ENCODE measurements at places on chromosomes 13 and 19.

GRCh38 chr19:38401148-38401547, 1.7 kb upstream of the FAM98C start:
- DNase-seq: no peak

DNA sequence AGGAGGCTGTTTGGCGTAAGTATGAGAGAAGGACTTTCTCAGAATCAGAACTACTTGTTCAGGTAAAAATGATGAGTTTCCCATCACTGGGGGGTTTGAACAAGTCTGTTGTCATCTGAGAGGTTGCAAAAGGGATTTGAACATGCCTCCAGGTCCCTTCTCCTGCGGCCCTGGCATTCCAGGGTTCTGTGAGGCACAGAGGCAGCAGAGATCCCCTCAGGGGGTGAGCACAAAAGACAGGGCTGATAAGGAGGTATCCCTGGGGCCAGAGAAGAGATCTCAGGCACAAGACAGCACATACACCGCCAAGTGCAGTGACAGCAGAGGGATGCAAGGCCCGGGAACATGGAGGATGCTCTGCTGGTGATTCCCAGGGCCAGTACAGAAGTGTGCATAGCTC, 275.8 kb upstream of the TSHZ3 start:
- DNase-seq: no peak

GRCh38 chr19:3766520-3766919, 4.0 kb downstream of the MRPL54 start:
- DNase-seq: no peak

GRCh38 chr13:93851236-93851635, 624.6 kb downstream of the GPC6 start:
- no peak for DNase-seq

DNA sequence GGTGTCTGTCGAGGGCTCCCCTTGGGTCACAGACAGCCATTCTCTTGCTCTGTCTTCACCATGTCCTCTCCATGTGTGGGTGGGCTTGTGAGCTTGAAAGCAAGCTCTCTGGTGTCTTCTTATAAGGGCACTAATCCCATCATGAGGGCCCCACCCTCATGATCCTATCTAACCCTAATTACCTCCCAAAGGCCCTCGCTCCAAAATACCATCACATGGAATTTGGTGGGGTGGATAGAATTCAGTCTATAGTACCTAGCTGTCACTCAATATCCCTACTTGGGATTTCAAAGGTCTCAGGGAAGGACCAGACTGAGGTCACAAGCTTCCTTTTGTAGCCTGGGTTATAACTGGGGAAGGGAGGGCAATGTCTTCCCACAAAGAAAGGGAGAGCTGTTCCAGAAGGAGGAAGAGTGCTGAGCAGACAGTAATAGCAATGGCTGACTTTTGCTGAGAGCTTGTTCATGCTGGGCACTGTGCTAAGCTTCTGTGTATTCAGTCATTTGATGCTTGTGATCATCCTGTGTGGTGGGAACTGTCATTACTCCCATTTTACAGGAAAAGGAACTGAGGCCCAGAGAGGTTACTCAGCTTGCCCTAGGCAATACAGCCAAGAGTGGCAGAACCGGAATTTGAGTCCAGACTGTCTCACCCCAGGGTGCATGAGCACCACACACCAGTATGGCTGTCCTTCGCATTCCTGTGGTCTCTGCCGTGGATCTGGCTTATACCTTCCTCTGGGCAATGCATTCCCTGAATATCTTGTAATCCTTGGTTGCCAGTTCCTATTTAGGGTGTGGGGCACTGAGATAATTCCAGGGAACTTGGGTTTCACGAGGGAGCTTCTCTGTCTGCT, 8.2 kb downstream of the FXYD5 start:
- no peak for DNase-seq

DNA sequence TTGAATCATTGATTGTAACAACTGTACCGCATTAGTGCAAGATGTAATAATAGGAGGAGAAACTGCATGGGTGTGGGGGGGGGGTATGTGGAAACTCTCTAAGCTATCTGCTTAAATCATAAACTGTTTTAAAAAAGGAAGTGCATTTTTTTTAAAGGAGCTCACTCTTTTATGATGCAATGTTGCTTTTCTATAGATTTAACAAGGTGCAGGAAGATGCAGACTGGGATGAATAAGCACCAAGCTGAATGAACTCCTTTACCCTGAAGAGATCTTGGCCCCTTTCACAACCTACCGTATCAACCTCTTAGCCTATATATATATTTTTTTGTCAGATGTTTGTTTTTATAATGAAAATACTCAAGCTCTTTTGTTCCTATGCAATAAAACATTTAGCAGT, 95.9 kb downstream of the AKAP11 start:
- no peak for DNase-seq

- no peak for DNase-seq
These were observed 15.2 kb downstream of the SIGLEC7 start for GRCh38 chr19:51157265-51157664.

- peak; percentile 55 for DNase-seq
These were observed 16.3 kb downstream of the CILP2 start for GRCh38 chr19:19554074-19555023.

GRCh38 chr19:12838182-12838885, at the start of gene MAST1:
TSS of gene MAST1 (plus strand) at chr19:12838515. CDS start at chr19:12838573, 58 bp downstream.
- peak; percentile 65 for DNase-seq

- DNase-seq: no peak
These were observed 19.9 kb upstream of the GPR183 start for GRCh38 chr13:99327126-99327525.

DNA sequence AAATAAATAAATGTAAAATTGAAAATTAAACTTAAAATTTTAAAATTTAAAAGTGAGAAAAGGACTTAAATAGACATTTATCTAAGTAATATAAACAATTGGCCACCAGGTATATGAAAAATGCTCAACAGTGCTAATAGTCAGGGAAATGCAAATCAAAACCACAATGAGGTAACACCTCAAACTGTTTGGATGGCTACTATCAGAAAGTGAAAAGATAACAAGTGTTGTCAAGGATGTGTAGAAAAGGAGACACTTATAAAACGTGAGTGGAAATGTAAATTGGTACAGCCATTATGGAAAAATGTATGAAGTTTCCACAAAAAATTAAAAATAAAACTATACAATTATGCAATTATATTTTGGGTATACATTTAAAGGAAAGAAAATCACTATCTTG, 752.2 kb downstream of the EFNB2 start:
- DNase-seq: no peak

DNA sequence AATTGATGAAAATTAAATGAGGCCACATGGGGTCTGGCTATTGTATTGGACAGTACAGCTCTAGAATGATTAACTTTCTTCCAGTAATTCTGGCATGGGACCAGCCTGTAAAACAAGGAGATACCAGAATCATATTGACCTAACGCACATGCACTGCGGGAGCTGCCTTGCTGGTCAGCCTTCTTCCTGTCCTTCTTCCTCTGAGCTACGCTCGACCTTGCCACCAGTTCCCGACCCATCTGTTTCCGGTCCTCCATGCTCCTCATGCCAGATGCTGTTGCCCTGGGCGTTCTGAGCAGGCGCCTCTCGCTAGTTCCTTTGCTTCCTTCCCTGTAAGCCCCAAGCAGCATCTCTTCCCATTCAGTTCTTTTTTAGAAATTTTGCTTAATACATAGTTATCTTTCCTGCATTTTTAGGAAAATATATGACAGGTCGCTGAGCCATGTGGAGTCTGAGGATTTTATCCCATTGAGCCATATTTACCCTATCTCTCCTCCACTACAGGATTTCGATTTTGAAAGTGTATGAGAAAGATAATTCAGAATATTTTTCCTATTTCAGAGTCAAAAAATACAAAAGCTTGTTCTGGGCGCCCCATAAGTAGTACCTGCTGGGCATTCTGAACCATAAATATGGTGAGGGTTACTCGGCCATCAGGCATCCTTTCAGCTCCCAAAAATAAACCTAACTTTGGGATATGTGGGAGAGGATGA, 38.6 kb downstream of the TNFRSF19 start:
- no peak for DNase-seq

All from WERI-Rb-1 (cell line).